Thymus (tissue), 14 donors: ENCODE measurements at places on chromosomes 3 and 15.

GRCh38 chr3:3632449-3632848 lies 166.8 kb upstream of the LRRN1 start:
- no peak for DNase-seq

DNA sequence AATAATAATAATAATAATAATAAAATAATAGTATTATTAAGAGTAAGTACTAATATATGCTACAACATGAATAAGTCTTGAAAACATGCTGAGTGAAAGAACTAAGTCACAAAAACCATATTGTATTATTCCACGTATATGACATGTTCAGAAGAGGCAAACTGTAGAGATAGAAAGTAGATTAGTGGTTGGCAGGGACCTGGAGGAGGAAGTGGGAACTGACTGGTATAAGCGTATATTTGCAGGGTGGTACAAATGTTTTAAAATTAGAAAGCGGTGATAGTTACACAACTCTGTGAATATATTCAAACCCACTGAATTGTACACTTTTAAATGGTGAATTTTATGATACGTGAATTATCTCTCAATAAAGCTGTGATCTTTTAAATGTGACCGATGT lies 32.8 kb downstream of the LRRK1 start:
- DNase-seq: no peak

DNA sequence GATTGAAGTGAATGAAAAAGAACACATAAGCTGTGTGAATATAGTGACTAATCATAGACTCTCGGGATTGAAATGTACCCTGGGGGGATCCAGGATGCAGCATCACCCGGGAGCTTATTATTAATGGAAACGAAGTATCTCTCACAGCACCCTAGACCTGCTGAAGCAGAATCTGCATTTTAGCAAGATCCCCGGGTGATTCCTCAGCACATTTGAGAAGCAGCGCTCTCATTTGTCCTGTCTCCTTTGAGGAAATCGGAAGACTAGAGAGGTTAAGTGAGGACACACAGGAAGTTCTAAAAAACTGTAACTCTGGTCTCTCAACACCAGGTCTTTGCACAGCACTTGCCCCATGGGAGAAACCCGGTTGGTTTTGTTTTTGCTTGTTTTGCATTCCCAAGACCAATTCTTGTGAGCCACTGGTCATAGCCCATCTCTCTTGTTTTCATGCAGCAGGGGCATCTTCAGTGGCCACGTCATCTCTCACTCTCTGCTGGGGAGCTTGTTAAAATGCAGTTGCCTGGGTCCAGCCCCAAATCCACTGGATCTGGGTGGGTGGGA lies 30.2 kb downstream of the ZNF710 start:
- no peak for DNase-seq

DNA sequence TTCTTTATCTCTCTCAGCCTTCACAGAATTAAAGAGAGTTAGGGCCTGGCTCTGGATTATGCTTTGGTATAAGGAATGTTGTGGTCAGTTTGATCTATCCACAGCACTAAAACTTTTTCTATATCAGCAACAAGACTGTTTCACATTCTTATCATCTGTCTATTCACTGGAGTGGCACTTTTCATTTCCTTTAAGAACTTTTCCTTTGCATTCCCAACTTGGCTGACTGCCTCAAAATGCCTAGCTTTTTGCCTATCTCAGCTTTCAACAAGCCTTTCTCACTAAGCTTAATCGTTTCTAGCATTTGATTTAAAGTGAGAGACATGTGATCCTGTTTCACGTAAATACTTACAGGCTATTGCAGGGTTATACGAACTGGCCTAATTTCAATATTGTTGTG lies 471.8 kb downstream of the GBE1 start:
- DNase-seq: no peak

DNA sequence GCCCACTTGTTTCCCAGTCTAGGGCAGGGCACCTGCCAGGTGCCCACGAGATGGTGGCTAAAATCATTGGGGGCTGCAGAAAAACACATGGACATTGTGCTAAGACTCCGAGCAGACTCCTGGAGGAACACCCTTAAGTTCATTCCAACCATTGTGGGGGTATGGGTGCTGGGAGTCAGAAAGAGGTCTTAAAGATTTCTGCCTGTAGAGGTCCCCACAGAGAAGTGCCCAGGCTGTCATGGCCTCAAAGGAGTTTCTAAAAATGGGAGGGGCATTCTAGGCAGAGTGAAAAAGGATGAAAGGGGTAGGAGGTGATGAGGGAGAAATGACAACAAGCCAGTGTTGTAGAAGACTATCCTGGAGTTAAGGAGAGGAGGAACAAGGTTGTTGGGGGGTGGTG lies 17.1 kb downstream of the RBP1 start:
- no peak for DNase-seq

DNA sequence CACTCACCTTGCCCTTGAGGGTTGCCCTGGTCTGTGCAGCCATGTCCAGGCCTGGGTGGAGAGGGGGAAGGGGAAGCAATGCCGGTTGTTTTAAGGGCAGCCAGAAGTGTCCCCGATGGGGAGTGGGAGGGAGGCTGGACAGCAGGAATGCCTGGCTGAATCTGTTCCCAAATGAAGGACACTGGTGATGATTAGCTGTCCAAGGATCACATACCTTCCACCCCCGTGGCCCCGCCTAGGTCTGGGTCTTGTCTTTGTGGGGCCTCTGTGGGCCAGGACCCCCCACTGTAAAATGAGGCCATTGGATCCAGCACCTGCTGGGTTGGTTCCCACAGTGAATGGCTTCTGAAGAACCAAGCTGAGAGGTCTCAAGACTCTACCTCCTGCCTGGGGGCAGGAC lies 71.4 kb downstream of the FBLN2 start:
- DNase-seq: no peak
